NCI-H524 treated with DMSO at 0.1 percent for 48 hours (cell line): ENCODE measurements at places on chromosomes 3 and 15.

DNA sequence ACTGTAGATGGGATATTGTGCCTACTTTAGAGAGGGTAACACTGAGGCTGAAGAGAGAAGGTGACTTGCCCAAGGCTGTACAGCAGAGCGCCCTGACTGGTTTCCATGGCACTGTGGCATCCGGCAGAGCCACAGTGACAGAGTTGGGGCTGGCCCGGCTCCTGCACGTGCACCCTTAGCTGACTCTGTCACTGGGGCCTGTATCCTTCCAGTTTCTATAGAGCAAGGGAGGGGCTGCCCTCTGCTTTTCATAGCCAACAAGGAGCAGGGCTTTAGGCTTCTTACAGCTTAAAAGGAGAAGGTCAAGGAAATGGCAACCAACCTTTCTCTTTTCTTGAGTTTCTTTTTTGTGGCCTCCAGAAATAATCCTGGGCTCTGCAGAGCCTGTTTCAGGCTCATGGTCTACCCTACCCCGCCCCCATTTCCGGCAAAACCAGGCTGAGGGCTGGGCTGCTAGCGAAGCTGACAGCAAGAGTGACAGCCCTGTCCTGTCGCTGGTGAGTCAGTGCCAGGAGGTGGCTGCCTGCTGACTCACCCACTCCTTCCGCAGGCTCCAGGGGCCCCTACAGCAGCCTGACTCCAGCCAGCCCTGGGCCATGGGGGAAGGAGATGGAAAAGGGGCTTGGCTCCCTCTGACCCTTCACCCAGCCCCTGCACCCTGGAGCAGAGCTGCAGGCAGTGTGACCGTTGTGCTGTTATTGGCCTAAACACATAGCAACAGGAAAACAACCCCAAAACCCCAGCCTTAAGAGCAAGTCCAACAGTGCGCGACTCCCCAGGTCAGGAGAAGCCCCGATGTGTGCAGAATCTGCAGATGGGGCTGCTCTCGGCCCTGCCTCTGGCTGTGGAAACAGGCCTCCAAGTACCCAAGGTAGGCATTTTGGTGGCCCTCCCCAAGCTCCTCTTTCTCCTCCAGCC, 29.8 kb downstream of the SLC6A6 start:
- DNase-seq = no peak

DNA sequence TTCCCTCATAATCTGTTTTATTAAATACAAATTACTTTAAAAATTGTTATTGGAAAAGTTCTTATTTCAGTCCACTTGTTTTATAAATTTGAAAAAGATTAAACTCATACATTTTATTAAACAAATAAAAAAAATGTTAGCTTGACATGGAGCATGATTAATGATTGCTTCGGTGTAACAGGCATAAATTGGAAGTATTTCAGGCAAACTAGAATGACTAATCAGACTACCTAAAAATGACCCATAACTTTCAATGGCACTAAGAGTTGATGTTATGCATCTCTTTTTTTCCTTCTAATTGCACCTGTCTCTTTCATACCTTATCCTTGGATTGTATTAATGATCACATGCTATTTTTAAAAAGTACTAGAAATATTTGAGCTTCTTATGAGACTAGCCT, 343.3 kb downstream of the ZNF385D start:
- no peak for DNase-seq

GRCh38 chr15:31347067-31347975, 20.7 kb downstream of the KLF13 start:
- no peak for DNase-seq

- no peak for DNase-seq
Observed at GRCh38 chr3:21888656-21889055, 137.6 kb upstream of the ZNF385D start.

- DNase-seq = no peak
Observed at GRCh38 chr15:81304226-81304625, 19.7 kb downstream of the STARD5 start.

GRCh38 chr3:13480340-13481318, 523 bp downstream of the HDAC11 start:
- no peak for DNase-seq
